ENCODE measurements at places on chromosomes 1 and 21.

DNA sequence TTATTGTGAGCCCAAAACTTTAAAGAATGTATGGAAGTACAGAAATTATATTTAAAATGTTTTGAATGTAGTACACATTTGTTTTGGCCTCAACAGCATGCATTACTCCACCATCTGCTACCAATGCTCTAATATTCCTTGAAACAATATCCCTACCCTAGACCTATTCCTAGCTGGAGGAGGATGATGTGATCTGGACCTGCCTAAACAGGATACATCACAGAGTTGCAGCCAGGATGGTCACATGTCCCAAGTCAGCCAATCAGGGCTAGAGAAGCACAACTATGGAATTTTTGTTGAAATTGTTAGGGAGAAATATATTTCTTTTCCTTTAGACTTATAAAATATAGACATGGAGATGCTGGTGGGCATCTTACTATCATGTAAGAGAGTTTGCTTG lies 623.3 kb upstream of the NR5A2 start:
- no peak for DNase-seq

DNA sequence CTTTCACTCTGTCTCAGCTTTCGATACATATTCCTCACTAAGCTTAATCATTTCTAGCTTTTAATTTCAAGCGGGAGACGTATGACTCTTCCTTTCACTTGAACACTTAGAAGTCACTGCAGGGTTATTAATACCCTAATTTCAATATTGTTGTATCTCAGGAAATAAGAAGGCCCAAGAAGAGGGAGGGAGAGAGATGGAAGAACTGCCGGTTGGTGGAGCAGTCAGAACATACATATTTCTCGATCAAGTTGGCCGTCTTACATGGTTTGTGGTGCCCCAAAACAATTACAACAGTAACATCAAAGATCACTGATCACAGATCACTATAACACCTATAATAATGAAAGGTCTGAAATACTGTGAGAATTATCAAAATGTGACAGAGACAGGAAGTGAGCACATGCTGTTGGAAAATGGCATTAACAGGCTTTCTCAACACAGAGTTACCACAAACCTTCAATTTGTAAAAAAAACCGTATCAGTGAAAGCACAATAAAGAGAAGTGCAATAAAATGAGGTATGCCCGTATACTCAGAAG lies 145.4 kb upstream of the HP1BP3 start:
- no peak for DNase-seq

DNA sequence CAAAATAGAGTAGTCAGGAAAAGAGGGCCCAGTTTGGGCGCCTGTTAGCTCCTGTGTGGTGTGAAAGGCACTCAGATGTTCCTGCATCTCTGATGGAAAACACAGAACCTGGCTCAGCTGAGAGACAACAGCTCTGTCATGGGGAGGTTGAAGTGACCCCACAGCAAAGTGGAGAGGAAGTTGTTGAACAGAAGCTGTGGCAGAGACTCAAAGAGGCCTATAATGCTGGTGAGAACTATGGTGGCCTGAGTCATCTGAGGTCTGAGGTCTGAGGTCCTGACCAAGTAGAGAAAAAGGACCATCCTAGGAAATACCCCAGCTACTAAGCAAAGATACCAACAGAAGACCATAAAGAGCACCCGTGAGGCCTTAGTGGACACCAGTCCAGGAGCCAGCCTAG lies 45.6 kb upstream of the JAK1 start:
- no peak for DNase-seq

DNA sequence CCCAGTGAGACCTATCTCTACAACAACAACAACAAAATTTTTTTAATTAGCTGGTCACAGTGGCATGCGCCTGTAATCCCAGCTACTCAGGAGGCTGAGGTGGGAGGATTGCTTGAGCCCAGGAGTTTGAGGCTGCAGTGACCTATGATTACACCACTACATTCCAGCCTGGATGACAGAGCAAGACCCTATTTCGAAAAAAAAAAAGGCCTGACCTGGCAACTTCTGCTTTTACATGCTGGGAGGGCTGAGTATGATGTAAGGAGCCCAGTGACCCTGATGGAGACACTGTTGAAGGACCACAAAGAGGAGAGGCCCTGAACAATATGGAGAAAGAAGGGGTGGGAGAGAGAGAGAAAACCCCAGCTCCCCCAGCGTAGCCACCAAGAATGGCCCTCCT lies 9.2 kb upstream of the VPS26C start:
- no peak for DNase-seq

GRCh38 chr21:25967901-25968438 lies 202.6 kb downstream of the APP start:
- no peak for DNase-seq

- DNase-seq, result no peak
Observed at GRCh38 chr1:11245904-11246719, 16.2 kb downstream of the MTOR start.

DNA sequence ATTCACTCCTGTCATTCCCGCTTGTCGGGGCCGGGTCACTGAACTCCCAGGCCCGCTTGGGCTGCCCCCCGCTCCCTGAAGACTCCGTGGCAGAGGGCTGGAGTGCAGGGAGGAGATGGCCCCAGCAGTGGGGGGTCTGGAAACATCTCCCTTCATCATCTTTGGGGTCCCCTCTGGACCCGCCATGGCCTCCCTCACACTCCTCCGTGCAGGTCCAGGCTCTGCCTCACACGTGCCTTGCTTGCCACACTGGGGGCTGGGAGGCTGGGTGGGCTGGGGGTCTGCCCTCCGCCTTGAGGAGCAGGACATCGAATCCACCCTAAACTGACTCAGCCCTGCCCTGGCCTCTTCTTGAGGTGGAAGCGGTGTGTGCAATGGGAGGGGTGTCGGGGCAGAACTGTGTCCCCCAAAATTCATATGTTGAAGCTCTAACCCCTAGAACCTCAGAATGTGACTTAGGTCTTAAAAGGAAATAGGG lies 35.2 kb downstream of the POFUT2 start:
- DNase-seq, result no peak

GRCh38 chr1:194103516-194104246 lies 917.3 kb upstream of the B3GALT2 start:
- DNase-seq, result no peak

GRCh38 chr1:112557385-112557784 lies 48.6 kb downstream of the WNT2B start:
- DNase-seq, result no peak

DNA sequence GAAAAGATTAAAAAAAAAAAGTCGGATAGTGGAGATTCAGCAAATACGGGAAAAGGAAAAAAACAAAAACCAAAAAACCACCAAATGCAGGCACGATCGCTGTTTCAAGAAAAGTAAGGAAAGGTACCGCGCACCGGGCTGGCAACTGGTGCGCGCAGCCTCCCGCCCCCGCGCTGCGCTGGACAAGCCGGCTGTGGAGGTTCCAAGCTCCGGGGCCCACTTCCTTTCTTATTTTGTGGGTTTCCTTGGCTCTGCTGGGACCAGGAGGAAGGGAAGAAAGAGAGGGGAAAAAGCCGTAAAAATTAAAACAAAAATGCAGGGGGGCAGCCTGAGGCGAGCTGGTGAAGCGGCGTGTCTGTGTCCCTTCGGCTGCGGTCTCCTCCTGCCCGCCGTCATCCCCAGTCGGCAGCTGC lies 233 bp downstream of the ADAMTS5 start:
- no peak for DNase-seq
